Stimulated activated CD8-positive, alpha-beta memory T cell treated with anti-CD3 and anti-CD28 coated beads, Interleukin-4, amount 100 ng/mL, for 1 hour (primary cell): ENCODE measurements at places on chromosomes 4 and X.

GRCh38 chr4:1376841-1377605 lies 29.2 kb downstream of the NKX1-1 start:
- DNase-seq = no peak

GRCh38 chrX:65406532-65406931 lies 128.1 kb downstream of the LAS1L start:
- DNase-seq = no peak

DNA sequence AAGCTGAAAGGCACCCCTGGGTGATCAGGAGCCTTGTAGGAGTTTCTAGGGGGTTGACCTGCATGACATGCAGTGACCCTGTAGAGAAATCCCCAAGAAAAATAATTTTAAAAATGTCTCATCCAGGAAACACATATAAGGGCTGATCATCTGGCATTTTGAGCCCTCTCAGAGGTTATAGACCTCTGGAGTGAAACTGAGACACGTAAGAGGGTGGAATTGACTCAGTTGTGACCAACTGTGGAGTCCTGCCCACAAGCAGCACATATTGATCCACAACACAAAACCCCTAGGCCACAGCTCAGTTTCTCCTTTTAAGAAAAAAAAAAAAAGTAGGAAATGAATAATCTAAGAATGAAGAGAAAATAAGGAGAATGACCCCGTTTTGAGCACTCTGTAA lies 32.5 kb upstream of the MTMR8 start:
- no peak for DNase-seq

DNA sequence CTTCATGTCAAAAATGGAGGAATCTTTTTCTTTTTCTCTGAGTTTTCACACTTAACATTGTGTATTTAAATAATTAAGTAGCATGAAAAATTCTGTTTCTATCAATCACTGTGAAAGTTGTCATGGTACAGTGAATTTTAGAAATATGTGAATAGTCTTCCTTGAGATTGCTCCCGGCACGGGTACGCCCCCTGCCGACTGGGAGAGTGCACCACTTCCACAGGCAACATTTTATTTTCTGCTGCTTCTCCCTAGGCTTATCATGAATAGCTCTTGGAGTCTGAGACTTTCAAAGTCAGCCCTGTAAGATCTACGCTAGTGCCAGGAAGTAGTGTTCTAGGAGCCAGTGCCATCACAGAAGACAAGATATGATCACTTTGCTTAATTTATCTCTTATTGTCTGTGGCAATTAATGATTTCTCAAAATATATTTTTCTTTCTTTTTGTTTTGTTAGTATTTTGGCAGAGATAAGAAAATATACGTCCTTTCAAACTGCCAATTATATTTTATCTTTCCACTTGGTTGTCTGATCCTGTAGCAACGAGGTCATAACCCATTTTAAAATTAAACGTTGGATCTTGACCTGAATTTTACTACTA lies 763.8 kb upstream of the AADAT start:
- no peak for DNase-seq

- DNase-seq = no peak
Measured at GRCh38 chr4:174451718-174452296, 70.5 kb downstream of the HPGD start.

DNA sequence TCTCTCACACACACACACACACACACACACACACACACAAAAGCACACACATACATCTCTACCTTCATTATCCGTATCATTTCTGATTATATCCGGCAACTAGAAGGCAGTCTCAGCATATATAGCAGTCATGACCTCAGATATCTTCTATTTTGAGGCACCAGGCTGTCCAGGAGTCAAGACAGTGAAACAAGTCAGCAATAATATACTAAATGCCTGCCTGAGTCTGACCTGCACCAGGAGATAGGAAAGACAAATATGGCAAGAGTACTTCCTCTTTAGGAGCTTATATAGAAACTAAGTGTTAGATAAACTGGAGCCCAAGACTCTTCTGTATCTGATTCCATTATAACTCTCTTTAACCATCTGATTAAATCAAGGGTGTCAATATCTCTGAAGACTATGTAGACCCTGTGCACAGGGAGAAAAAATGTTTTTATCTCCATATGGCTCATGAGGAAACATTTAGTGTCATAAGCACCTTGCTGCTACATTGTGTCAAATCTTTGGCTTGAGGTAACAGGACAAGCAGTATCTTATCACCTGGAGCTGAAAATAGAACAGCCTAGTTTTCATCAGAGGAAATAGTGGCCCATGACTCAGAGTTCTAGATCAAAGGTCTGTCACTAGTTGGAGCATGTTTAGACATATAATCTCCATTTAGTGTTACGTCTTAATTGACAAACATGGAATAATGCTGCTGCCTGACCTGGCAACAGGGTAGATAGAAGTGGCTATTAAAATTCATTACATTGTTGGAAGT lies 27.0 kb upstream of the FAM47B start:
- no peak for DNase-seq

DNA sequence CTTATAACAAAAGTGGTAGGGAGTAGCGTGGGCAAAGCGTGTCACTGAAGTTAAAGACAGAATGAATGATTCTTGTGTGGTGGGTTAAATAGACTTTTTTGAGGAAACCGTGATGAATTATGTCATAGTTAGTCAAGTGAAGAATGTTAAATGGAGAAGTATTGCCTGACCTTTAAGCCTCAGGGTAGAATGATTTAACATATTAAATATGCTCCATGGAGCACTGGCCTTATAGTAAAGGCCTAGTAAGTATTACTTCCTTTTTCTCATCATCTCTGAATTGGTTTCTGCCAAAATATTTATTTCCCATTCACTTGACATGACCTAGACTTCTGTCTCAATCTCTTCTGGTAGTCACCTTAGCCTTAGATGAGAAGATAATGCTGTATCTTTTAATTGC lies 23.7 kb downstream of the MAGEB1 start:
- DNase-seq = no peak

GRCh38 chr4:120921456-120922380 lies 808 bp downstream of the PRDM5 start:
- no peak for DNase-seq

DNA sequence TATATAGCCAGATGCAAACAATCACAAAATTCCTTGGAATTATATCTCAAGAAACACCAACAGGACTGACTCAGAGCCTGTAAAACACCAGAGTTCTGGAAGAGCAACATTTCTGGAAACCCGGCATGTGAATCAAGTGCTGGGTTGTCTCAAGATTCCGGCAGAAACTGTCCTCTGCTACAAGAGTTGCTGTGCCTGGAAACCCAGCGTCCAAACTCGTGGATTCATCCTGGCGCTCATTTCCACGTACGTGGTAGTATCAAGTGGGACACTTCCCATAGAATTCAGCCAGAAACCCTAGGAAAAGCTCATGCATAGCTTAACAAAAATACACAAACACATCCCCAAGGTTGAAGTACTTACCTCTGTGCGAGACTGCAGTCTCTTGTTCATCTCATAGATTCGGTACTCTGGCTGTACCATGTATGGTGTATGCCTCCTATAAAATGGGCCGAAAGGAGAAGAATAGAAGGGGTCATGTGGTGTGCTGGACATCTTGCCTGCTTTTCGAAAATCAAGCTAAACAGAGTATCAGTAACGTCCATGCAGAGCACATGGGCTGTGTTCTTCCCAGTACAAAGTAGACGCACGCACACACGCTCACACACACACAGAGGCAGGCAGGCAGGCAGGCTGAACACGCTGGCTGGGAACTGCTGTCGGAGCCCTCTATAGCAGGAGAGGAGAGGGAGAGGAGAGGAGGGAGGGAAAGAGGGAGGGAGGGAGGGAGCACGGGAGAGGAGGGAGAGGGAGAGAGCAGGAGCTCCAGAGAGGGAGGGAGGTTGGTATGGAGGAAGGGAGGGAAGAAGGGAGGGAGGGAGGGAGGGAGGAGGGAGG lies at the start of gene LDB2:
Gene LDB2, minus strand, starts transcription at position 655 of the 837 bp plus-strand sequence.
- DNase-seq = no peak

DNA sequence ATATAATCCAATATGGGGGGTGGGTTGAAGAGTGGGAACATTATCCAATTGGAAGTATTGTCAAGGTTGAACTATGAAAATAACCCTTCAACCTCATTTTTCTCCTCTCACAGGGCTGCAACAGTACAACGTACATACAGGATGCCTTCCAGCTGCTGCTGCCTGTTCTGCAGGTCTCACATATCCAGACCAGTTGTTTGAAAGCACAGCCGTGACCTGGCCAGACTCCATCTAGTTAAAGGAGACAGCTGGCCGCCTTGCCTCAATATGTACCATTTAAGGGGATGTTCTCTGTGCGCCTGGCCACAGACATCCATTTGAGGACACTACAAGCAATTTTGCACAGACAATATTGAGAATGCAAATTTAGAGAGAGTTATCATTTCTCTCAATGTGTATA lies 75.7 kb downstream of the FAM114A1 start:
- no peak for DNase-seq
